ENCODE measurements at places on chromosomes 6 and 20.

GRCh38 chr6:148465011-148465335 is 122.3 kb downstream of the SASH1 start:
- no peak for DNase-seq

GRCh38 chr20:62052842-62053464 is 12.7 kb downstream of the TAF4 start:
- DNase-seq: no peak

- no peak for DNase-seq
Observed at GRCh38 chr6:34544776-34545471, 11.2 kb downstream of the SPDEF start.

GRCh38 chr20:38447251-38447661 is 12.1 kb upstream of the SNHG17 start:
- no peak for DNase-seq

GRCh38 chr6:4102687-4103244 is 23.8 kb upstream of the FAM217A start:
- DNase-seq: no peak

- DNase-seq: no peak
Observed at GRCh38 chr6:112007805-112008204, 46.1 kb upstream of the CCN6 start.

- no peak for DNase-seq
Observed at GRCh38 chr6:143264986-143265764, 185.3 kb downstream of the ADAT2 start.

DNA sequence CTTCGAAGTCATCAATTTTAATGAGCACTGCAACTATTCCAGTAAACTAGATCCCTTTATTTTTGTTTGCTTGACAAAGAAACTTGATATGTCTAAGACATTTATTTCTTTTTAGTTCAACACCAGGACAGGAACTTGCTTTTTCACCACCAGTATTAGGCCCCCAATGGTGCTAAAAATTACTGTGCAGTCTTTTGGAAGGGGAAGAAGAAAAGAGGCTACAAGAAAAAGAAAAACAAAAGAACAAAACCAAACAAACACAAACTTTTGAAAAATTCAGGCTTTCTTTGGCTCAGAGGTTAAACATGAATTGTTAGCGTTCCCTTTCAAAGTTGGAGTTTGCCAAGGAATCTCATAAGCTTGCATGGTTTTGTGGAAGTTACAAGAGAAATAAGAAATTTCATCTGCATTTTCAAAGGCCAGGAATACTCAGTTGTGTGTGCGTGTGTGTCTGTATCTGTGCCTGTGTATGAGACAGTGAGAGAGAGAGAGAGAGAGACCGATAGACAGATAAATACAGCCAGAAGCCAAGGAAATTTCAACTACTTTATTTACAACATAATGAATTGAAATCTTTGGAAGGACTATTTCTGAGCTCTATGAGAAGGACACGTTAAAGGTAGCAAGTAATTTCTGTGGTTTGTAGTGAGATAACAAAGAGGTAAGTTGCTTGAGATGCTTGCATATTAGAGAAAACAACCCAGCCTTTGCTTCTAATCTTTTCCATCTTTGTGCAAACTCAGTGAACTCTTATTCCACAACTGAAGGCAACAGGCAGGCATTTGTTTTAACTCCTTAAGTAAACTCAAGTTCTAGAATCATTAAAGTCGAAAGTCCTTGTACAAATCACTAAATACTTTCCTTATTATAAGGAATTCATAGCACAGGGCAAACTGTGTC is 171.0 kb upstream of the CITED2 start:
- DNase-seq: no peak

DNA sequence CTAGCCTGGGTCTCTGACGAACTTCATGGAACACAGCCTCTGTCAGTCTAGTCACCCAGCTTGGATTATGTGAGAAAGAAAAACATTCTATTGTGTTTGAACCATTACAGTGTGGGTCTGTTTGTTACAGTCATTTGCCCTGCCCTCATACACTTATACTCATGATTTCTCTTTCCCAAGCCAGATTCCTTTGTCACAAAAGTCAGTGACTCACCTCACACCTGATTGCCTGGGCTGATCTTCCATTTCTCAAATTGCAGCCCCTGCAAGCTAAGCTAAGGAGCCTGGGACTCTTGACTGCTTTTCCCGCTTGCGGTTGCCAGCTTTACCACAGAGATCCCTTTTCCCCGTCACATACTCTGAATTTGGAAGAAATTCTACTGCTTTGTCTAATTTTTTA is 395.9 kb downstream of the SAMD5 start:
- DNase-seq: no peak

Measured in NCI-H2107 (cell line).